ENCODE measurements at places on chromosomes 1 and 21.

DNA sequence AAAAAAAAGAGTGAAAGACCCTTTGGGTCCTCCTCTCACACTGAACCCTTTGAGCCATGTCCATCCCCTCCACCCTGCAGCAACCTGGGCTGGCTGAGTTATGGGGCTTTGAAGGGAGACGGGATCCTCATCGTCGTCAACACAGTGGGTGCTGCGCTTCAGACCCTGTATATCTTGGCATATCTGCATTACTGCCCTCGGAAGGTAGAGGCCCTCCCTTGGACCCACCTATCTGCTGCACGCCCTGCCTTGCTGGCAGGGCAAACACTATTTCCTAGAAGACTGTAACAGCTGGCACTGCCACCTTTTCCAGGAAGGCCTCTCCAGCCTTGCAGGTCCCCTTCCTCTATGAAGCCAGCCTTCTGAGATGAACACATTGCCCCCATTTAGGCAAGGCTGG is 1.1 kb downstream of the SLC50A1 start:
- no peak for DNase-seq

DNA sequence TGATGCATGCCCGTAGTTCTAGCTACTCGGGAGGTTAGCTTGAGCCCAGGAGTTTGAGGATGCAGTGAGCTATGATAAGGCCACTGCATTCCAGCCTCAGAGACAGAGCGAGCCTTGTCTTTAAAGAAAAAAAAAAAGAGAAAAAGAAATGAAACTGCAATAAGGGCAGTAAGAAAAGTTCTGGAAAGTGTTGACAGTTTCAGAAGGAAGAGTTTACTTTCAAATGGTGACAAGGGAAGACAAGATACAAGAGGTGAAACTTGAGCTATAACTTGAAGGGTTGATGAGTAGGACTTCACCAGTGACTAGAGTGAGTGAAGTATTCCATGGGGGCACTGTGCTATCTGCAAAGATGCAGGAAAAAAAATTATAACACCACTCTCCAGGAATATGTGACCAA is 125.0 kb downstream of the AKT3 start:
- DNase-seq: no peak

- no peak for DNase-seq
These were observed 99.8 kb downstream of the SNX7 start for GRCh38 chr1:98761219-98761865.

DNA sequence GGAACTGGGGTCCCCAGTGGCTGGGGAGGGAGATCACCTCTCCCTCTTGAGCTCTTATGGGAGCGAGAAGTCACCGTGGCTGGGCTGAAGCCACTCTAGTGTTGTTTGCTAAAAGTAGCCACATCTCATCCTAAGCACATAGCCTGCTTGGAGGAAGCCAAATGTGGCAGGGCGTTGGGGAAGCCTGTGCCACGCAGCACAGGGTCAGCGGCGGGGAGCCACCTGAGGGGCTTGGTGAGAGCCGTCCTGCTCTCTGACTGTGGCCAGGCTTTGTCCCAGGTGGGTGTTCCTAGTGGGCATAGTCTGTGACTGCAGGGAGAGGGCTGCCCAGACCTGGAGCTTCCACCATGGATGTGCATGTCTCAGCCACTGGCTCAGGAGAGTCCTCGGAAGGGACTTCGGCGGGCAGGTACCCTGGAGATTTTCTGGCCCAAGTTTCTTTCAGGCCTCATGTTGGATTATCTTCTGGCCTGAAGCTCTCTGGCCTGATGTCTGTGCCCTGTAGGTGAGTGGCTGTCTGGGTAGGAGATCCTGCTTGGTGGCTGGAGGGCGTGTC is 38.9 kb downstream of the MORN1 start:
- DNase-seq: no peak

DNA sequence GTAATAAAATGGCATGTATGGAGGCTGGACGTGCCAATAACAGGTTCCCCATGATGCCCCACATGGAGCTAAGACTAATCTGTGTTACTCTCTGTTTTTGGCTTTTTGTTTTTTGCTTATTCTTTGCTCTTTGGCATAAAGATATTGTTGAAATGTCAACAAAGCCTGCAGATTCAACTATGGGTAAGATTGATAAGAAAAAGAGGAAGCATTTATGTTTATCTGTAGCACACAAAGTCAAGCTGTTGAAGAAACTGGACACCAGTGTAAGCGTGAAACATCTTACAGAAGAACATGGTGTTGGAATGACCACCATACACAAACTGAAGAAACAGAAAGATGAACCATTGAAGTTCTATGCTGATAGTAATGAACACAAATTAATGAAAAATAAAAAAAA is 402.7 kb downstream of the LTN1 start:
- DNase-seq: no peak

DNA sequence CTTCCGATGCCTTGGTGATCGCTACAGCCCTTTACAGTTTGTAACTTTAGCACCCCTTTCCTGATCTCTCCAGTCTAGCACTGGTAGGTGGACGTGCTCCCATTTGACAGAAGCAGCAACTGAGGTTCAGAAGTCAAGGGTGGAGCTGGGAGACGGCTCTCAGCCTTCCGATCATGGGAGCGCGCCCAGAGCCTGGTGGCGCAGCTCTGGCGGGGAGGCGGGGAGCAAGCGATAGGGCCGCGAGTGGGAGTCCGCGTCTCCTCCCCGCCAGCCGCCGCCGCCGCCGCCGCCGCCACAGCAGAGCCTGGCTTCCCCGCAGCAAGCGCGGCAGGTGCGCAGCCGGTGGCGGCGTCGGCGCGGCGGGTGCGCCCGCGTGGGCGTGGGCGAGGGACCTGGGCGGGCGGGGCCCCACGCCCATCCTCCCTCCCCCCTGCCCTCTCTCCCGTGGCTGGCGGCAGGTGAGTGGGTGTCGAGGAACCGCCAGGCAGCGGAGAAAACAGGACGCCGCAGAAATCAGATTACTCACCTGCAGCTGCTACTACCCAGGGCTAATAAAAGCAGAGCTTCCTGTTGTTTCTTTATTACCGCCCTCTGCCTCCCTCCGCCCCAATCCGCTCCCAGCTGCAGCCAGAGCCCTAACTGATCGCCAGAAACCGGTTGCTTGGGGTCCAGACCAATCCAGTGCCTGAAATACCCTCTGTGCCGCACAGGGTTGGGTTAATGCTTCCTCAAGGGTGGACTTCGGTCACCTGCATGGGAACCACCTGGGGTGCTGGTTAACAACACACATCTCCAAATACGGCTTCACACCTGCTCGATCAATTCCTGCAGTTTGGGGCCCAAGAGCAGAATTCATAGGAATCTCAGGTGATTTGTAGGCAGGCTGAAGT is 60.2 kb upstream of the ID3 start:
- no peak for DNase-seq

GRCh38 chr1:203649999-203650836 is 23.6 kb downstream of the ATP2B4 start:
- no peak for DNase-seq

DNA sequence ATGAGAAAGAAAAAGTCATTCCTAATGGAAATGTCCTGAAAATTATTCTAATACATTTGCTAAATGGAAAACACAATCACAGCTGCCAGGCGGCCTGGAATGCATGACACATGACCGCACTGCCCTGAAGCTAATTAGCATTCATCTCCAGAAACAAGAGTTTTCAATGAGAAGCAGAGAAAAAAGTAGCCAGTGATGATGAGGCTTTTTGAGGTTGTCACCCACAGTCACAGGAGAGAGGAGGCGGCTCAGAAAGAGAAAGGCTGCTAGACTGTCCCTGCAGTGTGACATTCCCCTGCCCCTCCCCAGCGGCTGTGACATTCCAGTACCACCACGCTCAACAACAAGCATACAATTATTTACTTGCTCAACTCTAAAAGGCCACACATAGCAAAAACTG is 122.9 kb upstream of the KRTAP19-8 start:
- no peak for DNase-seq

DNA sequence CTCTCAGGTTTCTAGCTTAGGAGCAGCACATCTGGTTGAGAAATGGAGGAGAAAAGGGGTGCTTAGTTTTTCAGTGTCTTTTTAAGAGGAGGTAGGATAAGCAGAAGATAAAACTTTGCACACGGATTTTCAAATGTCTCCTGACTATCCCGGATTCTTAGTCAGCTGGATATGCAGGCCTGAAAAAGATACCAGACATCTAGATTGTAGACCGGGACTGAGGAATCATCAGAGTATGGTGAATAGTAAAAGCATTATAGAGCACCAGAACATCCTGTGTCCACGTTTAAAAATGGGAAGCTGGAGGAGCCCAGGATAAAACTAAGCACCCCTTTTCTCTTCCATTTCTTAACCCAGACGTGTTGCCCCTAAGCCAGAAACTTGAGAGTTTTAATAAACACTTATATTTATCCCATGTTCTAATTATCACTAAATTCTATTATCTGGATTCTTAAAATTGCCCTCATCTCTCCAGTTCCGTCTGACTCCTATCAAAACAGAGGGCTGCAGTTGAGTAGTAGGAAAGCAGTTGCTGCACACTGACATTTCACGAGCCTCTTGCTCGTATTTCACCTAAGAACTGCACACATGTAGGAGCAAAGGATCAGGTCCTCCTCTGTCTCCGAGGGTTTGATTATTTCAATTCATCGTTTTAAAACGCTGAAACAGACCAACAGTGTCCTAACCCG is 609 bp downstream of the PIGK start:
- DNase-seq: no peak

DNA sequence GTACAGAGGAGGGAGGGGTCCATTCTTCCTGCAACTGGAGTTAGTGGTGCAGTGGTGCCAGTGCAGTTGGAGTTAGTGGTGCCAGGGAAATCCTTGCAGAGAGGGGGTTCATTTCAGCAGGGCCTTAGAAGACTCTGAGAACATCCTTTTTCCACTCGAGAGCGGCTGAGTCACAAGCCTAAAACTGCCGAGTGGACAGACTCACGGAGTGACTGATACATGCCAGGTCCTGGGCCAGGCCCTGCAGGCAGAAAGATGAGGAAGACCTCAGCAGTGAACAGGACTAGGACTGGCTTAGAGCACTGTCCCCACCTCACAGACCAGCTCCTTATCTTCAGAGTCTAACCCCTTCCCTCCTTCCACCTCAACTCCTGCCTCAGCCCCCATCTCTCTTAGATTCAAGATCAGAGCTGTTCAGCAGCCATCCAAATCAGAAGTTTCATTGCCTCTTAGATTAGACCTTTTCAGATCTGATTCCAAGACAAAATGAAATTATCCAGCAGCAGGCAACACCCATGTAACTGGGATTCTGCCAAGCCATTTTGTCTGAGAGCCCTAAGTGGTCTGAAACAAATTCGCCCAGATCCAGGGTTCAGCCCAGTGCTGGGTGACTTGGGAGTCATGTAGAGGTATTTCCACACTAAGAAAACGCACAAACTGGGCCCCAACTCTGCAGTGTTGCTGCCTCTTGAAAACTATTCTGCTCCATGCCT is 12.7 kb upstream of the IKBKE start:
- no peak for DNase-seq

- no peak for DNase-seq
These were observed 63.2 kb downstream of the KIF26B start for GRCh38 chr1:245217853-245218608.

GRCh38 chr1:45411510-45411899 is 71.3 kb upstream of the MUTYH start:
- DNase-seq: no peak

- no peak for DNase-seq
These were observed 10.3 kb downstream of the ALX3 start for GRCh38 chr1:110060034-110060661.

- no peak for DNase-seq
These were observed 41.4 kb downstream of the YARS1 start for GRCh38 chr1:32775640-32776337.

- no peak for DNase-seq
These were observed 39.4 kb upstream of the DYNLT5 start for GRCh38 chr1:66712839-66713238.

DNA sequence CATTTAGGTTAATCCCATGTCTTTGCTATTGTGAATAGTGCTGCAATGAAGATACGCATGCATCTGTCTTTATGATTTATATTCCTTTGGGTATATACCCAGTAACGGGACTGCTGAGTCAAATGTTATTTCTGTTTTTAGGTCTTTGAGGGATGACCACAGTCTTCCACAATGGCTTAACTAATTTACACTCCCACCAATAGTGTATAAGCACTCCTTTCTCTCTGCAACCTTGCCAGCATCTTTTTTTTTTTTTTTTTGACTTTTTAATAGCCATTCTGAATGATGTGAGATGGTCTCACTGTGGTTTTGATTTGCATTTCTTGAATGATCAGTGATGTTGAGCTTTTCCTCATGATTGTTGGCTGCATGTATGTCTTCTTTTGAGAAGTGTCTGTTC is 33.5 kb downstream of the ASH1L start:
- no peak for DNase-seq

Data from fibroblast of the conjunctiva (primary cell).